Iris pigment epithelial cell (primary cell): ENCODE measurements at places on chromosomes 11 and 22.

GRCh38 chr11:110710628-110711381 is 1.4 kb downstream of the ARHGAP20 start:
- DNase-seq, result peak; percentile 74

GRCh38 chr11:88521399-88521798 is 183.9 kb upstream of the CTSC start:
- DNase-seq, result peak; percentile 58

DNA sequence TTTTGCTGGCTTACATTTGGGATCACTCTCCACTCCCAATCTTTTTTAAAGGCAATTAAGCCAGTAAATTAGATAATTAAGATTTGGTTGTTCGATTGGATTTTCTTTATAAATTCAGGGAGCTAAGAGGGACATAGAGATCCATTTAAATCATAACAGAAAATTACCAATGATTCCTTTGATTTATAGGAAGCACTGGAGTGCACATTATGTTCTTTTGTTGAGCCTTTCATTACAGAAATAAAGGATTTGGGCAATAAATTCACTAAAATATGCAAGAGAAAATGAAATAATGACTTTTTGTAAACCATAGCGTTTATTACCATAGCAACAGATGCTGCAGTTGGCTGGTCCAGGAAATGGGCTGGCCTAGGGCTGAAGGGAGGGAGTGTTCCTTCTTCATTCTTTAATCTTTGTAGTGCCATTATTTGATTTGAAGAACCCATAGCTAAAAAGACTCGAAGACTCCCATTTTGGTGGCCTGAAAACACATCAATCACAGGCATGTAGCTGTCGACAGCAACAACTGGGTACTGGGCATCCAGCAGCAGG is 73.0 kb downstream of the C2CD3 start:
- DNase-seq, result no peak

DNA sequence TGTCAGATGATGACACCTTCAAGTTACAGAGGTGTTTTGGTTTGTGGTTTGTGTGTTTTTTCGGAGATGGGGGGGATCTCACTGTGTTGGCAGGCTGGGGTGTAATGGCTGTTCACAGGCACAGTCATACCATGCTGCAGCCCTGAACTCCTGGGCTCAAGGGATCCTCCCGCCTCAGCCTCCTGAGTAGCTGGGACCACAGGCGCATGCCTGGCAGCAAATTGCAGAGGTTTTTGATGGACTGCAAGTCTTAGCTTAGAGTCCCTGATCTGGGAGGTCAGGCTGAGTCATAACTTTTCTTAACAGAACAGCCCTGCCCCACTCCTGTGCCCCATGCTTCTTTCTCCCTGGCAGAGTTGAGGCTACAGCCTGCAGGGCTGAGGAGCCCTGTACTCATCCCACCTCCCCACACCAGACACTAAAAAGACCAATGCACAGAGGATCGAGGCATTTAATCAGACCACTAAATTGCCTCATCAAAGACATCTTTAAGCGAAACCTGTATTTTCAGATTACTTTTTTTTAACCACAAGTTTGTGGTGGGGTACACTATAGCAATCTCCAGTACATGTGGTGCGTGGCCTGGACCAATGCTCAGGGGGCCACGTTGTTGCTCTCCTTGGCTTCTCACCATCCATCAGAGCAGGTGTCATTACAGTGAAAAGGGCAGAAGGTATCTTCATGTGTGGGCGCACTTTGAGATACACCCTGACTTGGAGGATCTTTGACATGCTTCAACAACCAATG is 17.1 kb upstream of the ADORA2A start:
- DNase-seq, result peak; percentile 64
